ENCODE measurements at places on chromosomes 6 and 20.

DNA sequence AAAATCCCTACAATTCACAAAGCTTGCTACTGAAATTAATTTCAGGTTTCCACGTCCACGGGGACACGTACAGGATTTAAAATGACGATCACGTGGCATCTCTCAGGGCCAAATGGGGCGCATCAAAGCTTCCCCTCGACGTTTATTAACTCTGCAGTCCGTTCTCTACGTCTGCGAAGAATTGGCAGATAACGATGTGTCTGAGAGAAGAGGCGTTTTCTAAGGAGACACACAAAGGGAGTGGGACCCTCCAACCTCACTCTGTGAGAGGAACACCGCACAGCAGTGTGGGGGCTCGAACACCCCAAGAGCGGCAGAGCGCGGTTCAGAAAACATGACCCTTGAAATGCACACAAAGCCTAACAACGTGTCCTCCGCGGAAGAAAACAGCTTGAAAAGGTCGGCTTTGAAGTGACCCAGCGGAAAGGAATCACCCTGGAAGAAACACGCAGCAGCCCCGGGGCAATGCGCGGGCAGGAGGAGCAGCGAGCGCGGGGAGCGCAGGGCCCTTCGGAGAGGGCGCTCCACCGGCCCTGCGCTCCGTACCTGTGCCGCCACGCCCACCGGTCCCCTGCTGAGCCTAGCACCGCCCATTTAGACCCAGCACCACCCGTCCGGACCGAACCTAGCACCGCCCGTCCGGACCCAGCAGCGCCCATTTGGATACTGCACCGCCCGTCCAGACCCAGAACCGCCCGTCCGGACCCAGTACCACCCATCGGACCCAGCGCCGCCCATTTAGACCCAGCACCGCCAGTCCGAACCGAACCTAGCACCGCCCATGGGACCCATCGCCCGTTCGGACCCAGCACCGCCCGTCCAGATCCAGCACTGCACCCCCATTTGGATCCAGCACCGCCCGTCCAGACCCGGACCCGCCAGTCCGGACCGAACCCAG lies 1.1 kb upstream of the AFDN start:
- no peak for DNase-seq

DNA sequence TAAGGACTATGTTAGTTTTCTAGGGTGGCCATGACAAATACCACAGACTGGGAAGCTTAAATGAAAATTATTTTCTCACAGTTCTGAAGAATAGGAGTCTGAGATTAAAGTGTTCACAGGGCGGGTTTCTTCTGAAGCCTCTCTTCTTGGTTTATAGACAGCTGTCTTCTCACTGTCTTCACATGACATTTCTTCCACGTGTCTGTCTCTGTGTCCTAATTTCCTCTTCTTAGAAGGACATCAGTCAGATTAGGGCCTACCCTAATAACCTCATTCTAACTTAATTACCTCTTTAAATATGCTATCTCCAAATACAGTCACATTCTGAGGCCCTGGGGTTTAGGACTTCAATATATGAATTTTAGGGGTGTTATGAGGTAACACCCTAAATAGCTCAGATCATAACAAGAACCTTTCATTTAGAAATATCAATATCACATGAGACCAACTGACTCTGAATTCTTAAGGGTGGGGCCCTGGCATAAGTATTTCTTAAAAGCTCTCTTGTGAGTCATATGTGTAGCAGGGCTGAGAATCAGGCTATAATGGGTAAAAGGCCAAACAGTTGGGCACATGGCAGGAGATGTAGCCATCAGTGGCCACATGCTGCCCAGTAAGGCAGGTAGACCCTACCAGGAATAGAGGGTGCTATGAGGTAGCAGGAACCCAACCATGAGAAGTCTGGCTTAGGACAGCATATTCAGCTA lies 62.0 kb upstream of the TENT5A start:
- DNase-seq, result no peak

GRCh38 chr20:41428285-41428684 lies 61.7 kb upstream of the EMILIN3 start:
- DNase-seq, result no peak

DNA sequence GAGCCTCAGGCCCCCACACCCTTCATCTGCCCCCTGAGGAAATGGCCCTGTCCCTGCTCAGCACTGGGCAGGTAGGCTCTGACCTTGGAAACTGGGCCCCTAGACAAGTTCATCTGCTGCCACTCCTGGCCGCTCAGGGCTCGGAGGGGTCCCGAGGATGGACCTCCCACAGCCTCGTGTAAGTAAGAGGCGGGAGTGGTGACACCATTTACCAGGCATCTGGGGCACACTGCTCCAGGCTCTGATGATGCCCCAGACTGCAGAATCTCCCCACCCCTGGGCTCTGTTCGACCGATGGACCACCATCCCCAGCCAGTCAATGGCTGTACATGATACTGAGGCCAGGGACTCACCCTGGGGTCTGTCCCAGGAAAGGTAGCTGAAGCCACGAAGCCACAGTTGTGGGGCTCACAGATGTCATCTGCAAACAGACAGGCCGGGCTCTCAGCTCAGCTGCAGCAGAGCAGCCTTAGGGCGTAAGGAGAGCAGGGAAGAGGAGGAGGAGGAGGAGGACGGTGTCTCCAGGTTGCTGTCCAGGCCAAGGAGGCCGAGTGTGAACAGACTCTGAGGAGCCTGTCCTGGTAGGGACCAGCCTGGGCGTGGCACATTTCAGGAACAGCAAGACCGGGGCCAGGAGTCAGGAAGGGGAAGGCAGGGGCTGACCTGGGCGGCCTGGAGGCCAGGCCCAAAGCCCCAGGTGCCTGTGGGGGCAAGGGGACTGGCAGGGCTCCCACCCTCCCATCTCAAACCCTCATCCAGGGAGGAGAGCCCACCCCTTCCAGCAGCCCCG lies 300.4 kb downstream of the TAF4 start:
- no peak for DNase-seq

- no peak for DNase-seq
These were observed 1.9 kb upstream of the SASH1 start for GRCh38 chr6:148340586-148341297.

DNA sequence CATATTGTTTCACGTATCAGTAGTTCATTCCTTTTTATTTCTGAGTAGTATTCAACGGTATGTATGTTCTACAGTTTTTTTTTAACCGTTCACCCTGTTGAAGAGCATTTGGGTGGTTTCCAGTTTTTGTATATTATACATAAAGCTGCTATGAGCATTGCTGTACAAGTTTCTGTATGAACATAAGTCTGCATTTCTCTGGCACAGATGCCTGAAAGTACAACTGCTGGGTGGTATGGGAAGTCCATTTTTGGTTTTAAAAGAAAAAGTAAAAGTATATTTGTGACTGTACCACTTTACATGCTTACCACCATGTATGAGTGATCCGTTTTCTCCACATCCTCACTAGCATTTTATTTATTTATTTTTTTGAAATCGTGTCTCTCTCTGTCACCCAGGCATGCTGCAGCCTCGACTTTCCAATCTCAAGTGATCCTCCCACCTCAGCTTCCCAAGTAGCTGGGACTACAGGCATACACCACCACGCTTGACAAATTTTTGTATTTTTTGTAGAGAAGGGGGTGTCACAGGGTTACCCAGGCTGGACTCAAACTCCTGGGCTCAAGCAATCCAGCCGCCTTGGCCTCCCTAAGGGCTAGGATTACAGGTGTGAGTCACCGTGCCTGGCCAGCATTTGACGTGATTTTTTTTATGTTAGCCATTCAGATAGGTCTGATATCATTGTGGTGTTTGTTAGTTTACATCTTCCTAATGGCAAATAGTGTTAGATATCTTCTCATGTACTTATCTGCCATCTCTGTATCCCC lies 11.0 kb upstream of the SIM1 start:
- DNase-seq, result no peak

DNA sequence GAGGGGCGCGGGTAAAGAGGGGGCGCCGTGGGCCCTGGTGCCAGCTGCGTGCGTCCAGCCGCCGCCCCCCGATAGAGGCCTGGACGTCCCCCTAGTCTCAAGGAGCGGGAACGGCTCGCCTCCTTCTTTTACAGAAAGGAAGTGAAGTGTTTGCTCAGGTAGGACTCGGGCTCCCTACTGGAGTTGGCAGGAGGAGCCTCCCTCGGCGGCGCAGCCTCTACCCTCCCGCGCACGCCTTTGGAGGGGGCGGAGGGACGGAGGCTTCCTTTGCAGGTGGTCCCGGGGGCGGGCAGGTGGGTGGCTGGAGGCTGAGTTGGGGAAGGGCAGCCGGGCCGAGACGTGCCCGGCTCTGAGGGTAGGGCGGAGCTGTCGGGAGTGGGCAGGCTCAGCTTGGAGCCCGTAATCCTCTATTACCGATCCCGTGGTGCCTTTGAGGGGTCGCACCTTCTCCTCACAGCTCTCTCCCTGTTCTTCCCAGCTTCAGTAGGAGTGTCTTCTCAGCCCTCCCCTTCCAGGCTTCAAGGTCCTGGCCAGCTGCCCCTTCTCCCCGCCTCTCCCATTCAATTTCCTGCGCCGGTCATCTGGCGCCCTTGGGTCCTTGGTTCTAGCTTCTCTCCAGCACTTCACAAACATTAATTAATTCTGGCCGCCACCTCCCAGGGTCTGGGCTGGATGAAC lies 728 bp downstream of the ITPR3 start:
- no peak for DNase-seq

GRCh38 chr6:122995921-122996793 lies at the start of gene CLVS2:
CLVS2 (plus strand) TSS chr6:122996235; CDS start chr6:122997778, 1,543 bp downstream.
- DNase-seq, result no peak

- DNase-seq, result no peak
These were observed 8.9 kb upstream of the HLA-B start for GRCh38 chr6:31365864-31366263.

- DNase-seq, result no peak
These were observed 184.3 kb upstream of the CST7 start for GRCh38 chr20:24764794-24765202.

DNA sequence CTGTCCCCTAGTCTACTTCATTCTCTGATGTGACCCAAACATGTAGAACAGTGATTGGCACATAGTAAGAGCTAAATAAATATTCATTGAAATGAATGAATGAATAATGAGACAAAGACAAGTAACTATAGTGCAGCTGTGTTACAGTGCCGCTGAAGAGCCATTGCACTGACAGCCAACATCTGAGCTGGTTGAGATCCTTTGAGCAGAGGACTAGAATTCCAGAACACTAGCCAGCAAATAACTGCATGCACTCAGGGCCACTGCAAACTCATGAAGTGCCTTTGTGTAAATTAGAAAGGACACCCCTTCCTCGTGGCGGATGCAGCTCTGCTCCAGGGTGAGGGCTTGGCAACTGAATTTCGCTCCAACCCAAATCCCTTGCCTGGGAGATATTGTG lies 230.3 kb upstream of the CDYL start:
- no peak for DNase-seq

GRCh38 chr6:98678481-98678880 lies 155.9 kb upstream of the POU3F2 start:
- no peak for DNase-seq

DNA sequence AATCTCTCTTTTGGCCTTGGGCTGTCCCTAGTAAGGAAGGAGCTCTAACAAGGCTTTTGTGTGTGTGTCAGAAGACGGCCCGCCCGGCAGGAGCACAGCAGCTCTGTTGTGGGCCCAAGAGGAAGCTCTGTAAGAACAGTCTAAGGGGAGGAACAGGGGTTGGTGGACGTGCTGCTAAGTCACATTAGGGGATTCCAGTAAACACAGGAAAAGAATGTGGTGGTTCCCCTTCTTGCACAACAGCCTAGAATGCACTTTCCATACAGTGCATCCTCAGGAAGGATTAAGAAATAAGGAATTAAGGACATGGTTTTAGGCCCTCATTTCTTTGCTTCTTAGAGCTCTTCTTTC lies 114.5 kb downstream of the RNF144B start:
- no peak for DNase-seq

- DNase-seq, result no peak
These were observed 206.0 kb downstream of the ERMARD start for GRCh38 chr6:169957351-169957963.

DNA sequence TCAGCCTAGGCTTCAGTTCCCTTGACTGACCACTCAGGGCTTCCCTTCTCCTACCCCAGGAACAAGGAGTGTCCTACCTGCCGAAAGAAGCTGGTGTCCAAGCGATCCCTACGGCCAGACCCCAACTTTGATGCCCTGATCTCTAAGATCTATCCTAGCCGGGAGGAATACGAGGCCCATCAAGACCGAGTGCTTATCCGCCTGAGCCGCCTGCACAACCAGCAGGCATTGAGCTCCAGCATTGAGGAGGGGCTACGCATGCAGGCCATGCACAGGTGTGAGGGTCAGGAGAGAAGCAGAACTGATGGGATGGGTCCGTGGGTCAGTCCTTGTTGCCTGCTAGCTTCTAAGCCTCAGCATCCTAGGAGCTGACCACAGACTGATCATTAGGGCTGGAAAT lies 1.6 kb downstream of the RING1 start:
- DNase-seq, result no peak

GRCh38 chr20:49843139-49843538 lies 30.5 kb downstream of the SLC9A8 start:
- DNase-seq, result no peak

DNA sequence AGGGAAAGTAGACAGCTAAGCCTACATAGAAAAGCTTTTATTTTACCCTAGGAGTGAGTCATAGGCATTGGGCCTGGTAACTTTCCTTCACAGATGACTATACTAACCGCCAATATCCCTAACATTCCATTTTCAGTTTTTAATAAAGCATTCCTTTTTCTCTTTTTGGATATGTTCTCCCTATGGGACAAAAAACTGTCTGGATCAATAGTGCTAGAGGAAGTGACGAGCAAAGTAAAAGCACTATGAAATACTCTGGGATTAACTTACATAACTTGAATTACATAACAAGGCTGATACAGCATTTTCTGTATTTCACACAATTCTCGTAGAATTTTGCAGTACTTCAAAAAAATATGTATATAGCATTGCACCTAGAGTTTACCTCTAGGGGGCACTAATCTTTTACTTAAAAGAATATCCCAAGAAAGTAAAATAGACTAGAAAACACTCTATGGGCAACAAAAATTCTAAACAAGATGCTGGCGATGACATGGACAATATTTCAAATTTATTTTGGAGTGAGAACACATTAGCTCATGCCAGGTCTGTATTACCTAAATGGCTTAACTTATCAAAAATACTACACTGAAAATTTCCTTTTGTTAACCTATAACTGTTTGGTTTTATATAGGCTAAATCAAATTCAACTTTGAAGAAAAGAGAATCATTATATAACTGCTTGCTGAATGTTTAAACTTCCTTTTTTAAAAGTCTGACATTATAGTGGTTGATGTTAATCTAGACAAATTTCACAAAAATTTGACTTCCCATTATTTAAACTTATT lies 66.3 kb upstream of the DST start:
- DNase-seq, result no peak

GRCh38 chr6:25777856-25778649 lies 23.5 kb downstream of the SLC17A4 start:
- no peak for DNase-seq

- DNase-seq, result peak; percentile 42
These were observed 16.4 kb upstream of the HMGN4 start for GRCh38 chr6:26521600-26522391.

Data from stimulated activated CD8-positive, alpha-beta memory T cell treated with anti-CD3 and anti-CD28 coated beads, Interleukin-4, amount 100 ng/mL, for 1 hour (primary cell).